ENCODE measurements at places on chromosomes 7 and 10.
A peak's percentile ranks its signal among the peaks of the same experiment; 100 is the strongest.

DNA sequence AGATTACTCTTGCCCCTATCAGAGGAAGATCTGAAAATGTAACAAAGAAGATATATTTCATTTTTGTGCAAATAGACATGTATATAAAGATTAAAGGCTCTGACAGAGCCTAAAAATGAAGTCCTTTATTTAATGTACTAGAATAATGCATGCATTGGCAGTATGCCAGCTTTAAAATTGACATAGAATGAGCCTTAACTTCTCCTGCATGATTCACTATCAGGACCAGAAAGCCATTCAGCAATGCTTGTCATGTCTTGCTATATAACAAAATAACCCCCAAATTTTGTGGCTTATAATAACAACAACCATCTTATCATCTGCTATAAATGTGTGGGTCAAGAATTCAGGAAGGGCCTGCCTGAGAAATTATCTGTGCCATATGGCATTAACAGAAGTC is 411.9 kb downstream of the GRM8 start:
- no peak for DNase-seq

DNA sequence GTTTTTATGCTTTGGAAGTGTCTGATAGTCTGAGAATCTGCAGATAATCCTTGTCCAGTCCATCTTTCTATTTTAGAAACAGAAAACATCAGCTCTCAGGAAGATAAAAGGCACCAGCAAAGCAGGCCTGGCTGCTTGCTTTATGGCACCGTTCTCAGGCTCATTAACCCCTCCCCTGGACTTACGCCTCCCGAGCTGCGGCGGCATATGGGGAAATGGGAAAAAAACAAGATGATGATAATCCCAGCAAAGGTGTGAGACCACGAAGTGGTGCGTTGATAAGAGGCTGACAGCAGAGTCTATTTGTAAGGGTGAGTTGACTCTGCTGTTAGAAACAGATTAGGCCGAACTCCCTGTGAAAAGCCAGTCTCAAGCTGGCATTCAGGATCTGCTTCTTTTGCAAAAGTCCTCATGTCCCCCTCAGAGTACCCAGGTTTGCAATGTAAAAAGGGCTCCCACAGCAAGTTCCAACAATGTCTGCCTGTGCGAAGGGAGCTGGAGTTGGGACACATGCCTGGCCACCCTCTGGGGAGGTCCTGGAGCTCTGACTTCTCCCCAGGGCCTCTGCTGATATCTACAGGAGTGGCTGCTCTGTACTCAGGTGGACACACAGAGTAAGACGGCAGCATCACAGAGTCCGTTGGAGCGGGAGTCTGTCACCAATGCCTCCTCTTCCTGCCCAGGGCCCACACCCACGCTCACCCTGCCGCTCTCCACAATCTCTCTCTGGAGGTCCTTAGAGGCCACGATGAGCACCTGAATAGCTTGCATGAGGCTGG is 54.3 kb downstream of the SPDYE5 start:
- DNase-seq: no peak

GRCh38 chr10:68092512-68092911 is 16.8 kb upstream of the MYPN start:
- DNase-seq: no peak

- peak; percentile 45 for DNase-seq
Measured at GRCh38 chr10:57338823-57339558, 928.7 kb downstream of the IPMK start.

DNA sequence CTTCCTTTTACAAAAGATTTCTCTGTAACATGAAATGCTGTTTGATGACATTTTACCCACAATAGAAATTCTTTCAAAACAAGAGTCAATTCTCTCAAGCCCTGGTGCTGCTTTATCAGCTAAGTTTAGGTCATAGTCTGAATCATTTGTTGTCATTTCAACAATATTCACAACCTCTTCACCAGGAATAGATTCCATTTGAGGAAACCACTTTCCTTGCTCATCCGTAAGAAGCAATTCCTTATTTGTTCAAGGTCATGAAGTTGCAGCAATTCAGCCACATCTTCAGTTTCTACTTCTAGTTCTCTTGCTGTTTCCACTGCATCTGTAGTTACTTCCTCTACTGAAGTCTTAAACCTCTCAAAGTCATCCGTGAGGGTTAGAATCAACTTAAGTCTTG is 315.3 kb downstream of the TYW1 start:
- DNase-seq: peak; percentile 90

DNA sequence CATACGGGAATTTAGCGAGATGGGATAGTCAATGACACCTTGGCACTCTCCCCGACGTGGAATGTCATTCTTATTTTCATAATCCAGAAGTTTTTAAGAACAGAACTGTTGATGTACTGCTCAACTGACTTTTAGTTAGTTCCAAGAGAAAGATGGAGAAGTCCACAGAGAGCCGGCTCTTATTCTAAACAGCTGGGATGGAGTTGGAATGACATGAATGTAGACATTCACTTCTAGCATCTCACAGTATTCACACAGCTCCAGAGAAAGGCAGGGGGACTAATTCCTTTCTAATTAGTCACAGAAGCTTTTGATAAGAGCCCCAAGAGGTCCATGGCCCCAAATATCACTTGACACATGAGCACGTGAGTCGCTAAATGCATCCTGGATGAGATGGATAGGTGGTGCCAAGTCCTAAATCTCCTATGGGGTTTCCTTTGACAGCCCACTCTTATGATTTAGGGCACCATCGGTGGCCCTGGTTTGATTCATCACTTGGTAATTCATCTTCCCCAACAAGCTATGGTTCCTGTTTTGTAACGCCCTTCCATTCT is 420.3 kb upstream of the AUTS2 start:
- peak; percentile 30 for DNase-seq

DNA sequence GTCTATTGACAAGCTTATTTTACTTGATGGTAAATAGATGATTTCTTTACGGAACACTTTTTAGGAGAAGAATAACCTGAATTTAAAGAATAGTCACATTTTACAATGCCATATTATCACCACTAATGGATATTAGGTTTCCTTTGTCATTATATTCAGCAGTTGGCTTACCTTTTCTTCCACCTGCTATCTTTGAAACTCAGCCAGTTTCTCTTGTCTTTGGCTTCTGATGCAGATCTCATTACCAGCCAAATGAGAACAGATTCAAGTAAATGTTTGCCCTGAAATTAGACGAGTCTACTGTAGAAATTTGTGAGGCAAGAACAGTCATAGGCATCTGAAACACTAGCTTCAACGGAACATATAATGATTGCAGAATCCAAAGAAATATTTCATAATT is 85.5 kb upstream of the OIT3 start:
- DNase-seq: no peak

DNA sequence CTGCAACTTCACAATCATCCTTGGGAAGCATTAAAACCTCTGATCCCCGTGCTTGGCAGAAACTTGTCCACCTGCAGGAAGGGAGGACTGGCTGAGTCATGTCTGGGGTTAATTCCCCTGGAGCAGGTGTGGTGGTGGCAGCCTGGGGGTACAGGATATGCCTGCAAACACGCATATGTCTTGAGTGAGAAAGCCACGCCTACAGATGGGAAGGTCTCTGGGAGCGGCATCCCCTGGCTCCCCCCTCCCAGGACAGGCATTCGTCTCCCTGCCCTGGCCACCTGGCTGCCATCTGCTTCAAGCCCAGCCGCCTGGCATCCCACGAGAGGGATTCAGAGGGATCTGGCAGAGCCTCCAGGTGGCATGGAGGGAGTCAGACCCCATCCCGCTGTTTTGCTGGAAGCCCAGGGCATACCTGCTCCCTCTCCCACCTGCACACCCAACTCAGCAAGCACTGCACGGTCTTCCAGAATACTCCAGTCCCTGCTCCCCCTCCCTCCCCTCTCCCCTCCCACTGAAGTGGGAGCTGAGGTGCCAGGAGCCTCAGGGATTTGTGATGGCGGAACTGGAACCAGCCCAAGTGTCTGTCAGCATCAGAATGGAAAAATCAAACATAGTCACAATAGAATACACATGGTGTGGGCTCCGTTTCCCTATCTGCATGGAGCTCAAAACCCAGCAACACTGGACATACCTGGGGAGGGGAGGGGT is 61.0 kb downstream of the CAMK2B start:
- no peak for DNase-seq

Data from MV-4-11 (cell line).